ENCODE measurements at places on chromosomes 12 and 14.

- DNase-seq, result no peak
These were observed 15.3 kb upstream of the STYK1 start for GRCh38 chr12:10689146-10689545.

DNA sequence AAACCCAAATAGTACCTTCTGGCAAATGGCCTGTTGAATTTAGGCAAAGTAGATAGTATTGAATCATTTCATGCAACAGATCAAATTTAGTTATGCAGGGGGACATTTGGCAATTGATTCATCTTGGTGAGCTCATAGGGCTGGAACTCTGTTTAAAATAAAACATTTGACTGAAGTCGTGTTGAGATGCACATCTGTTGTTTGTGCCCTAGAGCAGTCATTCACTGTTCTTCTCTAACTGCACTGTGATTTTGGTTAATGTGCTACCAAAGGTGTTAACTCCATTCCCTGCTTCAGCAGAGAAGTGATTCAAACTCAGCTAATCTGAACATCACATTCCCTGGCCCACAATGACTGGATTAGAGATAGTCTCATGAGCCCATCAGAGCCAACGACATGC, 44.0 kb upstream of the CSRP2 start:
- DNase-seq, result no peak

DNA sequence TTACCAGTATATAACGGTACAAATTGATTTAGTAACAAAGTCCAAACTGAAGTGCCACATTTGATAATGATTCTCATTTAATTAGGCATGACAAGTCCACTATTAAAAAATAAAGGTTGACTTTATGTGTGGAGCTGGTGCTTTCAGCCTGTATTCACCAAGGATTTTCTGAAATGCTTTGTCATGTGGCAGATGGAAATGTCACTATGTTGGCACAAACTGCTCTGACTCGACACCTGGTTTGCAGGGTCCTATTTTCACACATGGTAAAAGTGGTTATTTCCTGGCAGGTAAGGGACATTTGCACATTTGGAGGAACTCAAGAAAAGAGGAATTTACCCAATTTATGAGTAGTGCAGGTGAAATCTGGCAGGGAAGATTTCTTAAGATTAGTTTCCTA, 572.6 kb upstream of the MDGA2 start:
- no peak for DNase-seq

- no peak for DNase-seq
These were observed 223.7 kb downstream of the ZFP36L1 start for GRCh38 chr14:68568907-68569897.

DNA sequence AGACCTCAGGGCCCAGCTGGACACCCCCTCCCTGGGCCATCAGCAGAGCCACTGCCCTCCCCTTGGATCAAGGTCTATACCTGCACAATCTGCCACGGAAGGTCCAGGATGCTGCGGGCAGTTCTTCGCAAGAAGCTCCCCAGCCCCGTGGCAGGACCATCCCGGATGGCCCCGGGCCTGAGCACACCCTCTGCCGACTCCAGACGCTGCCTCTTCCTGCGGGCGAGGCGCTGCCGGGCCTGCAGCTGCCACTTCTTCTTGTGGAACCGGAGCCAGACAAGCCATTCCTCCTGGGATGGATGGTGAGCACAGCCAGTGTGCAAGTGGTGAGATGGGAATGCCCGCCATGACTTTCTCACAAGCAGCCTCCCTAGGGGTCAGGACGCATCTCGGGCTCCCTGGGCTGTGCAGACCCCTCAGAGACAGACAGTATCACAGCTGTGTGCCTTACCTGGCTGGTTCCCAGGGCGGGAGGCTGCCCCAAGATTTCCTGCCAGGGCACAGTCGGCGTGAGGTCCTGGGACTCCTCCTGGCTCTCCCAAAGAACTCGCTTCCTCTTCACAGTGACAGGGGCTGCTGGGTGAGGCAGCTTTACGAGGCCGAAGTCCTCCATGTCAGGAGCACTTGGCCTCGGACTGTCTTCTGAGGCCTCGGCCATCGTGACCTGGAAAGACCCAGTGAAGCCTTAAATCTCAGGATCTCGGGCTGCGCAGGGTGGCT, 30.8 kb downstream of the P2RX2 start:
- DNase-seq, result no peak

- no peak for DNase-seq
These were observed 103.5 kb upstream of the RASSF8 start for GRCh38 chr12:25854991-25855390.

- no peak for DNase-seq
These were observed 131.3 kb downstream of the IGF1 start for GRCh38 chr12:102349079-102349478.

- no peak for DNase-seq
These were observed 186.5 kb downstream of the NELL2 start for GRCh38 chr12:44689587-44689986.

GRCh38 chr14:37991027-37991426, 216.7 kb upstream of the SSTR1 start:
- no peak for DNase-seq

DNA sequence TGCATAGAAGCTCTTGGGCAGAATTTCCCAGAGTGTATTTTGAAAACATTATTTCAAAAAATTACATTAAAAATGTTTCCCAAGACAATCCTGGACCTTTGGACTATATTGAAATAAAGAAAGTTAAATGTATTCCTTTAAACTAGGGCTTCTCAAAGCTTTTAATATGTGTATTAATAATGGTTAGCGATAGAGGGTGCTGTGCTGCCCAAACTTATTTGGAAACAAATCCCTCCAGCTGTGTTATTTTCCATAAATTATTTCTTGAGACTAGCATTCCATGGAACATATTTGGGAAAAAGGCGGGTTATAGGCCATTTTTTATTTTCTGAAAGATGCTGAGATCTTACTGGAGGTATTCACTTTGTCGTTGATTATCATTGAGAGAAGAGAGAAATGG, 397.8 kb upstream of the MIS18BP1 start:
- DNase-seq, result no peak

DNA sequence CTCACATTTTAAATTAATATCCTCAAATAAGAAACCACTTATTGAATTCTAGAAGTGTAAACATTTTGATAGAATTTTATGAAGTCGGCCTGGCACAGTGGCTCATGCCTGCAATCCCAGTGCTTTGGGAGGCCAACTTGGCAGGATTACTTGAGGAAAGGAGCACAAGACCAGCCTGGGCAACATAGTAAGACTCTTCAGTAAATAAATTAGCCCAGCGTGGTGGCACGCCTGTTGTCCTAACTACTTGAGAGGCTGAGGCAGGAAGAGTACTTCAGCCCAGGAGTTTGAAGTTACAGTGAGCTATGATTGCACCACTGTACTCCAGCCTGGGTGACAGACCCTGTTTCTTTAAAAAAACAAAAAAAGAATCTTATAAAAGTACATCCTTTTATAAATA, 8.9 kb upstream of the ZNF410 start:
- no peak for DNase-seq

GRCh38 chr12:56840922-56841321, 77.8 kb downstream of the HSD17B6 start:
- DNase-seq, result no peak

DNA sequence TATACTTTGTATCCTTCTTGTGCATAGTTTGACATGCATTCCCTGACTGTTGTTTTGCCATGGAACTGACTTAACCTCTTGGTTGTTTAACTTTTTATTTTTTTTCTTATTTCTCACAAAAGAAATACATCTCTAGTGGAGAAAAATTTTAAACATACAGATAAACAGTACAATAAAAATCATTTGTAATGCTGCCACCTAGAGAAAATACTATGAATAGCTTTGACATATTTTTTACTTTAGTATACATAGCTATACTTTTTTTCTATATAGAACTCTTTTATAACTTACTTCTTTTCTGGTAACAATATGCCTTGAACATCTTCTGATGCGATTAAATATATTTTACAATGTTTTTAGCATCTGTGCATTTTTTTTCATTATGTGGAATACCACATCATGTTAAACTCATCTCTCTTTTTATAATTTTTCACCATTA, 184.5 kb downstream of the AKAP6 start:
- DNase-seq, result no peak

GRCh38 chr14:51260225-51260624, 20.2 kb downstream of the TMX1 start:
- DNase-seq, result no peak

DNA sequence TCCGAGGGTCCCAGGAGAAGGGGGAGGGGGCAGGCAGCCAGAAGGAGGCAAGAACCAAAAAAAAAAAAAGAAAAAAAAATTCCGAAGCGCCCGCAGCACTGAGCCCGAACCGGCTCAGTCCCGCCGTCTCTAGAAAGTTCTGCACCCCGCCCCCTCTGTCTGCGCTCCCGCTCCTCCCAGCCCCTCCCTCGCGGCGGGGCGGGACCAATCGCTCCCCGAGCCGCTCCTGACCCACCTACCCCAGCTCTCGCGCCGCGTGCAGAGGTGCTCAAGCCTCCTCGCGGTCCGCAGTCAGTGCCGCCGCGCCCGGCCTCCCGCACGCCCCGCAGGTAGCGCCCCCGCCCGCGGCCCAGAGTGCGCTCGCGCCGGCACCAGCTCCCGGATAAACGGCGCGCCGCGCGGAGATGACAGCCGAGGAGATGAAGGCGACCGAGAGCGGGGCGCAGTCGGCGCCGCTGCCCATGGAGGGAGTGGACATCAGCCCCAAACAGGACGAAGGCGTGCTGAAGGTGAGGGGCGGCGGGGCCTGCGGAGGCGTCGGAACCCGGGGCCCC, at the start of gene FKBP4:
Gene FKBP4, plus strand, starts transcription at position 235 of the 554 bp plus-strand sequence. Its CDS starts 170 bp downstream, at position 405.
- peak; percentile 93 for DNase-seq

- DNase-seq, result peak; percentile 31
These were observed 895 bp downstream of the SLC7A8 start for GRCh38 chr14:23182372-23183157.

DNA sequence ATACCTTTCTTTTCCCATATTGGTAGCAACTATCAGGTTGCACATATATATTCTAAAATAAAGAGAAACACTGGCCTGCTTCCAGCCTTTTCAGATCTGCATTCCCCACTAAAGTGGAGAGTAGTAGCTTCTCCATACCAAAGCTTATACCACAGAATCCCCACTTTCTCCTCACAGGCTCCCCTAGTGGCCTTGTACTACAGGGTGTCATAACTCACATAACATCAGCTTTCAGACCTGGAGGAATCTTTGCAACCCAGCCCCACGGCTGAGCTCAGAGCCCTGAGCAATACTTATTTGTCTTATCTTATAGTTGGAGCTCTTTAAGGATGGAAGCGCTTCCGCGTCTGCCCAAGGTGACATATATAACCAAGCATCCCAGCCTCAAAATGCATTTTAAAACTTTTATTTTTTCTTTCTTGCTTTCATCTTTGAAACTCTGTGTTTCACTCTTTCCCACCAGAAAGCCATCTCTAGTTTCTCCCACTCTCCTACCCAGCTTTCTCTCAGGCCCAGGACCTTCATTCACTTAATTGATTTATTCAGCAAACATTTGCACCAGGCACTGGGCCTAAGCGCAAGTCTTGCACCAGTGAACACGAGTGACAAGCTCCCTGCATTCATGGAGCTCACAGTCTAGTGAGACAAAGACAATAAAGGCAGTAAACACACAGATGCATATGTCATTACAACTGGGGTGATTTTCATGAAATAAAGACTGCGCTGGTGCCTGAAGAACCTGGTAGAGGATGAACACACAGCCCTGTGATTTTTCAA, 254.7 kb downstream of the IPO8 start:
- DNase-seq, result no peak

DNA sequence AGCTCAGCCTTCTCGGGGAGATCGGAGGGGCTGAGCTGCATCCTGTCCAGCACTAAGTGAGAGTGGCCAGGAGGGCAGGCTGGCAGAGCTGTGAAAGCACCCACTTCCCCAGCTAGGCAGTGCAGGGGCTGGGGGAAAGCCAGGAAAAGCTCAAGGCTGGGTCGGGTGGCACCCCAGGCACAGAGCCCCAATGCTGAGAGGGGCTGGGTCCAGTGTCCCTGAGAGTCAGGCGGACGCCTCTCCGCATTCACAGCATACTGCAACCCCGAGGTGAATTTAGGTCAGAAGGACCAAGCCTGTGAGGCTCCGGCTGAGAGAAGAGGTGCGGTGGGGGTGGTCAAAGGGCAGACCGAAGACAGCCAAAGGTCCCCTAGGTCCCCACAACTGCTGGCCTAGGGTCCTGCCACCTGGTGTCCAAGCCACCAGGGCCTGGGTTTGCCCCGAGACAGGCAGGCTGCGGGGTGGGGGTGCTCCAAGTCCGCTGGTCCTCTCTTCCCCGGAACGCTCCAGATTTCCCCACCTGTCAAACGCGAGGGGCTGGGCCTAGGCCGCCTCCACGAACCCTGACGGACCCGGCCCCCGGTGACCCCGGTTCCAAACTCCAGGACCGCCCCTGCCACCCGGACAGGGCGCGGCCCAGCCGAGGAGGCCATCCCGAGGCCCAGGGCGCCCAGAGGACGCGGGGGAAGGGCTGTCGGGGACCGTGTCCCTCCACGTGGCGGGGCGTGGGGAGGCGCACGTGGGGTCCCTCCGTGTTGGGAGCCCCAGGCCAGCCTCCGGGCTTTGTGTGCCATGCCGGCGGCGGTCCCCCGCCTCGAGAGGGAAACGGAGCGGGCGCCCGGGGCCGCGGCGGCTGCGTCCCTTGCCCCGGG, 527 bp downstream of the CAMKK2 start:
- DNase-seq, result no peak

DNA sequence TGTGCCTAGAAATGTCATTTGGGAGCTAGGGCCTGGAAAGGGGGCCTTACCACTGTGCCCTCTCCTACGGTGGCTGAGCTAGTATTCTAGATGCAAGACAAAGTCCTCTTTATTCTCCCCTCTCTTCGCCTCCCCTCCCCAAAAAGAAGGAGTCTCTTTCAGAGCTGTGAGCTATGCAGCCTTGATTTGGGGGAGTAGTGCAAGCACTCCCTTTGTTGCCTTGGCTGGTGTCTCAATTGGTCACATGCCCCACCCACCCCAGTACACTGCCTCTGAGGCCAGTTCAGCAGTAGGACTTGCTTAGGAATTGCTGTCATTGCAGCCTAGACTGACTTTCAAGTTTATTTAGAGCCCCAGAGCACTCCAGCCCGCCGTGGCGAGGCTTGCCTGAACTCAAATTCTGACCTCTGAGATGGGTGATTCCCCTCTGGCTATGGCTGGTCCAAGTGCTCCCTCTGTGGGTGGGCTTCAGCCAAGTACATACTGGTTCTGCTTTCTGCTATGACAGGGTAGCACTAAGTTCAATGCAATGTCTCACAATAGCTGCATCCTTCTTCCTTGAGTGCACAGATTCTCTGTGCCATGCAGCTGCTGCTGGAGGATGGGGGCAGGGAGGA, 37.0 kb upstream of the FBXO33 start:
- DNase-seq, result peak; percentile 27

- no peak for DNase-seq
These were observed 214.7 kb downstream of the PDZRN4 start for GRCh38 chr12:41402801-41403200.

- DNase-seq, result no peak
These were observed 150.6 kb upstream of the FUT8 start for GRCh38 chr14:65261946-65262345.

GRCh38 chr14:38884109-38884508, 218.9 kb downstream of the SEC23A start:
- DNase-seq, result no peak

All from CD4-positive, alpha-beta T cell treated with Interleukin-15 for 1 hour (primary cell).